ENCODE measurements at places on chromosomes 1 and 21.

GRCh38 chr1:171256940-171257606 is 8.8 kb downstream of the FMO1 start:
- DNase-seq = no peak

GRCh38 chr1:245418077-245418476 is 263.3 kb downstream of the KIF26B start:
- no peak for DNase-seq

GRCh38 chr1:7941437-7941793 is 776 bp upstream of the TNFRSF9 start:
- no peak for DNase-seq

DNA sequence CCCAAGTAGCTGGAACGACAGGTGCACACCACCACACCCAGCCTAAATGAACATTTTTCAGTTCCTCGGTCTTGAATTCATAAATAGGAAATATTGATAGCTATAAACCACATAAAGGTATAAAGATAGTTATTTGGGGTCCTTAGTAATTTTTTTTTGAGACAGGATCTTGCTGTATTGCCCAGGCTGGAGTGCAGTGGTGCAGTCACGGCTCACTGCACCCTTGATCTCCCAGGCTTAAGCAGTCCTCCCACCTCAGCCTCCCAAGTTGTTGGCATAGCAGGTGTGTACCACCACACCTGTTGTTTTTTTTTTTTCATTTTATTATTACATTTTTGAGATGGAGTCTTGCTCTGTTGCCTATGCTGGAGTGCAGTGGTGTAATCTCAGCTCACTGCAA is 3.7 kb upstream of the PPP1R15B start:
- no peak for DNase-seq

- no peak for DNase-seq
These were observed 73.1 kb upstream of the USP24 start for GRCh38 chr1:55288245-55288644.

DNA sequence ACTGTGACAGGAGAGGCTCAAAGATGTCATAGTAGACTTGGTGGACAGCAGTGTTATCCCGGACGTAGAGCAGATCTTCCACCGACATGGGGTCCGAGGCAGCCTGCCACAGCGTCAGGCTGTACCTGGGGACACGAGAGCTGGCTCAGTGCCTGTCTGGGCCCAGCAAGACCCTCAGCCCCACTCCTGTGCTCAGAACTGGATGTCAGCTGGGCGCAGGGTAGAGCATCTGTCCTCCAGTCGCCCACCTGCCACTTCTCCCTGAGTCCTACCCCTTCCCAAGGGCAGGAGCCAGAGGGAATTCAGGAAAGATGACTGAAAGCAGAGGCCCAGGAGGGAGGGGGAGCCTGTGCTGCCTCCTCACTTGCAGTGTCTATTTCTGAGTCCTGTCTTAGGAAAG is 11.7 kb downstream of the FAM151A start:
- DNase-seq = no peak
